Mesenteric fat pad (tissue), 1 donor: ENCODE measurements at places on chromosomes 16 and 17. TPM values are rescaled to one million over a fixed set of nuclear protein-coding genes. Genes with fewer than 3 reads are reported as not detected.

Gene KRTAP9-8
- total RNA-seq, result not detected

Gene SMIM5
- 0.42 TPM for total RNA-seq

Gene GGA3
- total RNA-seq, result 42.8 TPM

Gene ACSM2A
- total RNA-seq, result not detected

Gene PPY
- total RNA-seq, result not detected

Gene TP53
- total RNA-seq, result 42.3 TPM

Gene FBXO31
- 66.9 TPM for total RNA-seq

Gene PYY
- total RNA-seq, result not detected

Gene TBC1D28
- total RNA-seq, result not detected

- DNase-seq, result no peak
Measured at GRCh38 chr16:259226-259625, 16.5 kb downstream of the RGS11 start.

DNA sequence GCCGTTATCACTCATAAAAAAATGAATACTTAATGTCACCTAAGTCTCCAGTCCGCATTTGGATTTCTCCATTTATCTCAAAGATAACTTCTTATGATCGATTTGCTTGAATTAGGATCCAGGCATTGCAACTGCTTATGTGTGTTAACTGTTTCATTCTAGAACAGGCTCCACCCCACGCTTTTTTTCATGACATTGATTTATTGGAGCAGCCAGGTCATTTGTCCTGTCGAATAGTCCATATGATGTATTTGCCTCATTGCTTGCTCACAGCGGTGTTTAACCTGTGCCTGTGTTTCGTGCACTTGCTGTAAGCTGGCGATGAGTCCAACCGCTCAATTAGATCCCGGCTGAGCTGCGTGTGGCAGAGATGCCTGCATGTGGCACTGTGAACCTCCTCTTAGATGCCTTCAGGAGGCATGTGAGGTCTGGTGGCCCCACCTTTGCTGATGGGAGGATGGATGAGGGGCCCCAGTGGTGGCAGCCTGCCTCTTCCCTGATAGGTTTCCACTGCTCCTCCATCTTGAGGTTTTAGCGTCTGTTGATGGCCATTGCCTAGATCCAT is 16.4 kb downstream of the DHX38 start:
- peak; percentile 86 for DNase-seq

- DNase-seq, result no peak
Measured at GRCh38 chr16:25033852-25034251, 18.7 kb upstream of the ARHGAP17 start.

GRCh38 chr17:79224903-79225302 is 150.3 kb downstream of the ENGASE start:
- no peak for DNase-seq

DNA sequence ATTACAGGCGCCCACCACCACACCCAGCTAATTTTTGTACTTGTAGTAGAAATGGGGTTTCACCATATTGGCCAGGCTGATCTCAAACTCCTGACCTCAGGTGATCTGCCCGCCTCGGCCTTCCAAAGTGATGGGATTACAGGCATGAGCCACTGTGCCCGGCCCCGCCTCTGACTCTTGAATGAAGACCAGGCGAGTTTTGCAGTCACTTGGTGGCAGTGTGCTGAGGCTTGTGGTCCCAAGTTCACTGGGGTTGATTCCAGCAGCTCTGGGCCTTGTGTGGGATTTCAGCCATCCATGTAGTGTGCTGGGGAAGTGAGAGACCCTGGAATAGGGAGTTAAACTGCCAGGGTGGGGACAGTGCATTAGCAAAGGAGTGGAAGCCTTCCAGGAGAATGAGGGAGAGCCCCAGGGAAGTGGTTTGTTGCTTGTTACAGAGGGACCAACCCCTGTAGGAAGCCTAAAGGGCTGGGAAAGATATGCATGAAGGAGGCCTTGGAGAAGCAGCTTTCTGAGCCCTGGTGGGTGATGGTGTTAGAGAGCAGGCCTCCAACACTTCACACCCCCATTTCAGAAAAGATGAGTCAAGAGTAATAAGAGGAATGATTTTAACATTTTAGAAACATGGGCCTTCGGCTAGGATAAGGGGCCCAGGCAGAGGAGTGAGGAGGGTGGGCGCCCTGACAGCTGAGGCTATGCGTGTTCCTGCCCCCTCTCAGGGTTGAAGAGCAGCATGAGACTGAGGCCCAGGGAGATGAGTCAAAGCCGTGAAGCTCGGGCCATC is 14.5 kb downstream of the PSKH1 start:
- no peak for DNase-seq

DNA sequence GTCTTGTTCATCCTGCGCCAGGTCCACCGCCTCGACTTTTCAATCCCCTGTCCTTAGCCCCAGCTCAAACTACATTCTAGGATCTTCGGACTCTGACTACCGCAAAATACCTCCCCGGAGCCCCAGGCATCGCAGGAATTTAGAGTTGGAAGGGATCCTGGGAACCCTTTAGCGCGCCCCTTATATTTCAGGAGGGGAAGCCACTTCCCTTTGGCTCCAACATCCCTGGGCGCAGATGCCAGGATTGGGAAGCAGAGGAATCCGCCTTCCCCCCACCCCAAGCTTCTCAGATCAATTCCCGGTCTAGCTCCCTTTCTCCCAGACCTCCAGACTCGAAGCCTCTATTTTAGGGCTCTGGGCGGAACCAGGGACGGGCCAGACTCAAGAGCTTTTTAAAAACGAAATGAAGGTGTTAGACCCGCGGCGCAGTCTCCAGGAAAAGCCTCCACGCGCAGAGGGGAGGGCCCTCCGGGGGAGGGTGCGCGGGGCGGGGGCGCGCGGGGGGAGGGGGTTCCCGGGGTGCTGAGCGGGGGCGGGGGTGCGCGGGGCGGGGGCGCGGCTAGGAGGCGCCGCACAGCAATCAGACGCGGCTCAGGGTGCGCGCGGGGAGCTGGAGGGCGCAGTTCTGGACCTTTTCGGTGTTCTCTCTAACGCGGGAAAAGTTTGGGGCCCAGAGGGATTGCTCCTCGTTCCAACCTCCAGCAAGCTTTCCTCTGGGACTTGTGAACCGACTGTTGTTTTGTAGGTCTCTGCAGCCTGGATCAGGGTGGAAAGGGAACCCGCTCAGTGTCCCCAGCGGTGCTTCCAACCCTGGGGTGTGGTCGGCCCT is 1.6 kb downstream of the AHSP start:
- DNase-seq, result no peak

DNA sequence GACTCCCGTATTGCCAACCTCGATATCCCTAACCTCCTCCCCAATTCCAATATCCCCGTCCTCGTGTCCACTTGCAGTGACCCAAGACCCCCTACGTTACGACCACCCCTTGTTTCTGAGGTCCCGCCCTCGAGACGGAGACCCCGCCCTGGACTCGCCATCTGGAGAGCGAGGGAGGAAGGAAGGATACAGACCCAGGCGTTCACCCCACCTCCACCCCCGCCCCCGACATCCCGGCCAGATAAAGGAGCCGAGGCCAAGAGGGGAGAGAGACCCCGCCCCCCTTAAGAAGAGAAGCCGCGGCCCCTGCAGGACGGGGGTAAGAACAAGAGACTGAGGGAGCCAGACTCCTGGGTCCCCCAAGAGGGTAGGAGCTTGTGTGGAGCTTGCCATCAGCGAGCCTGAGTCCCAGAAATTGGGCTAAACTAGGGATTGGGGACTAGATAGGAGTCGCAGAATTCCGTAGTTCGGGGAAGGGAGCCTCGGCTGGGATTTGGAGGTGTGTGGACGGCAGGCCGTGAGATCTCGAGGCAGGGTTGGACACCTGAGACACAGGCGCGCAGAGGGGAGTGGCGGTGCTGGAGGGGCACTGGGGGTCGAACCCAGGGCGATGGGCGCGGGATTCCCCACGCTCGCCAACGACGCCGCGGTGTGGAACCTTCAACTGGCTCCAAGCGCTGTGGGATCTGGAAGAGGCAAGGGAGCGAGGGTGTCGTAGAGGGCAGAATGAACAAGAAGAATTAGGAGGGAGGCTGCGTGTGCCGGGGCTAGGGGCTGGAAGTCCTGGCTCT is at the start of gene BCL6B:
TSS of gene BCL6B (plus strand) at position 270 of the 791 bp plus-strand sequence. CDS start 622 bp downstream, outside the sequence.
- no peak for DNase-seq

- no peak for DNase-seq
Measured at GRCh38 chr17:66492561-66493005, 190.2 kb downstream of the PRKCA start.

GRCh38 chr17:18320301-18320700 is 5.2 kb downstream of the SMCR8 start:
- DNase-seq, result no peak

DNA sequence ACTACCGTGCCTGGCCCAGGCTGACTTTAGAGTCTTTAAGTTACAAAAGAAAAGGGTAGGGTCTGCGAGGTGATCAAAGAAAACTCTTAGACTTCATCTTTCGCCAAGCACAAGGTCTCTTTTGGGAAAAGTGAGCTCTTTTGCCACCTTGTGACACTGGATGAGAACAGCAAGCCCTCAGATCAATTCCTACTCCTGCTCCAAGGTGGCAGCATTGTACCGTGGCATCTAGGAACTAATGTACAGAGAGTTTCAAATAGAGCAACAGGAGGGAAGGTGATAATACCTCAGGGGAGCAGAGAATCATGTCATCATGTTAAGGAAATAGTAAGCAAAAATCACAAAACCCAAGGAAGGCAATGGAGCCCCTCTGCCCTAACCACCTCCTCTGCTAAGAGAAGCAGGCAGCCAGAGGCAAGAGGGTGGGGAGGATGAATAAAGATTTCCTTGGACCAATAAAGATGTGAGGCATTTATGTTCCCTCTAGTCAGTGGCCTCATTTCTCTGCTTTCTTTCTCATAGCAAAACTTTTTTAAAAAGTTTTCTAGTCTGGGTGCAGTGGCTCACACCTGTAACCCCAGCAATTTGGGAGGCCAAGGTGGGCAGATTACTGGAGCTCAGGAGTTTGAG is 2.1 kb upstream of the C17orf78 start:
- no peak for DNase-seq

GRCh38 chr17:21076242-21076641 is 33.4 kb upstream of the USP22 start:
- no peak for DNase-seq

DNA sequence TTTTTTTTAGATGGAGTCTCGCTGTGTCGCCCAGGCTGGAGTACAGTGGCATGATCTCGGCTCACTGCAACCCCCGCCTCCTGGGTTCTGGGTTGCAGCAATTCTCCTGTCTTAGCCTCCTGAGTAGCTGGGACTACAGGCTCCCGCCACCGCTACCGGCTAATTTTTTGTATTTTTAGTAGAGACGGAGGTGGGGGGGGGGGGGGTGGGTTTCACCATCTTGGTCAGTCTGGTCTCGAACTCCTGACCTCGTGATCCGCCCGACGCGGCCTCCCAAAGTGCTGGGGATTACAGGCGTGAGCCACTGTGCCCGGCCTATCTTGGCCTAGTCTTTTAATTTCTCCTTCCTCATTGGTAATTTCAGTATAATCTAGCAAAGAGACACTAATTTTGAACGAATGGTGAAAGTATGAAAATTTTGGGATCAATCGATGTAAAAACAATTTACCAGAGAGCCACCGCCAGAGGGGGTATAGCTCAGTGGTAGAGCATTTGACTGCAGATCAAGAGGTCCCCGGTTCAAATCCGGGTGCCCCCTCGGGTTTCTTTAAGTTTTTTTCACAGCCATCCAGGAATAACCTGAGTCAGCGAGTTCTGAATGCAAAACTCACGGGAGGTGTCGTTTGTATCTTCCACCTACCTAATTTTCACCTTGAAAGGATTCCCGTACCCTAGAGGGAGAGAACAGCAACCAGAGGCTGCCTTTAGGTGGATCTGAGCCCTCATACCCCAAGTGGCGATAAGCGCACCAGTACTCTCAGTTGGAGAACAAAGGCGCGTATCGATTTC is 2.5 kb upstream of the LASP1 start:
- DNase-seq, result no peak

DNA sequence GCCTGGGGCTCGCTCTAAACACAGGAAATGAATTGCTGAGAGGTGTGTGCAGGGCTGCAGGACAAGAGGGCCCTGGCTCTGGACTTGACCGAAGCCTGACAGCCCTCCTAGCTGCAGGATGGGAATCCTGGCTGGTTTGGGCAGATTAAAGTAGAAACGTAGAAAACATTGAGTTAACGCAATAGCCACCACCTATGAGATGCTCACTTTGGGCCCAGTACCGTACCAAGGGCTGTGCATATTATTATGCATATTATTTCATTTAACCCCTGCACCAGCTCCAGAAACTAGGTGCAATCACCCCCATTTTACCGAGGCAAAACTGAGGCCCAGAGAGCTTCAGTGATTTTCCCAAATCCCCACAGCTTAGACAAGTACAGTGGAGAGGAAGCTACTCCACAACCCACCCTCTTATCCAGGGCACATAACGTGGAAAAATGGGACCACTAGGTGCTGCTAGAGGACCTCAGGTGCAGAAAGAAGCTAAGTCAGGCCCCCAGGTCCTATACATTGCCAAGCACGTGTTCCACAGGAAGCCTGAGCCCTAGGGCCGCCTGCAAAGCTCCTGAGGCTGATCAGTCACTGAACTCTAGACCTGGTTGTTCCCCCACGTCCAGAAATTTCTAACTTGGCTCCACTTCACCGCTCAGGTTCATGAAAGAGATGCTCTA is 79.2 kb downstream of the MYH11 start:
- DNase-seq, result no peak

DNA sequence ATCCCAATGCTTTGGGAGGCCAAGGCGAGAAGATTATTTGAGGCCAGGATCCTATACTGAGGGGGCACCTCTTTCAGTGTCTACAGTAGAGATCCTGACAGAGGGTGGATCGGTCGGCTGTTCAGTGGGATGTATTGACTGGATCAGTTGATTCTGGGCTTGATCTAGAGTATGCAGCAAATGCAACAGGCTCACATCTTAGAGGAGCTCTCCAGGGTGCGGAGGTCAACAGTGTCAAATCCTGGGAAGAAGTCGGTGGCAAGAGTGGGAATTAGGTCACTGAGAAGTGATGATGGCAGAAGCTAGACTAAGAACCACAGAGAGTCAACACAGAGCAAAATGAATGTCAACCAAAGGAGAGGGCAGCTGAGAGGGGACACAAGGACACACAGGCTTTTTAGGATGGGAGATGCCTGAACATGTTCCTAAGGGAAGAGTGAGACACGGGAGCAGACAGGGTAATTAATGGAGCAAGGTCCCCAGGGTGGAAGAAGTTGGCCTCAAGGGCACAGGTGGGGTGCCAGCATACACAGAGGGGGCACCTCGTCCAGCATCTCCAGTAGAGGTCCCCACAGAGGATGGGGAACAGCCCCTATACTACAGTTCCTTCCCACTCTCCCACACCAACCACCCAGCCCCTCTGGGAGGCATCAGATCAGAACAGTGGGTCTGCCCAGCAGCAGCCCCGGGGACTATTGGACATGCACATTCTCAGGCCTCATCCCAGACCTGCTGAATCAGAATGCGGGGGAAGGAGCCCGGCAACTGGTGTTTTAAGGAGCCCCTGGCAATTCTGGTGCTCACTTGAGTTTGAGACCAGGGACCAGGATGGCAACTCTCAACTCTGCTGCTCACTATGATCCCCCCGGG is 10.0 kb upstream of the CYTH1 start:
- no peak for DNase-seq
